A549 treated with RU486 at 1 μM for 4 hours (cell line): ENCODE measurements at places on chromosomes 2 and 18. TPM values are rescaled to one million over a fixed set of nuclear protein-coding genes. Genes with fewer than 3 reads are reported as not detected.

CD8A gene
- total RNA-seq = 0.21 to 0.34 TPM (median 0.32 TPM) in 5 replicates

CABYR gene
- total RNA-seq = 10.6 to 18.7 TPM (median 12.3 TPM) in 5 replicates

CCDC68 gene
- total RNA-seq = 0.92 to 3.9 TPM (median 3.4 TPM) in 5 replicates

APLF gene
- total RNA-seq = 0.50 to 0.89 TPM (median 0.59 TPM) in 5 replicates

RGPD3 gene
- total RNA-seq = 0.07 to 0.19 TPM (median 0.10 TPM) in 5 replicates

GTF2A1L gene
- total RNA-seq = not detected in 5 replicates

C2orf78 gene
- total RNA-seq = not detected in 5 replicates

COL4A3 gene
- total RNA-seq = 0.33 to 1.1 TPM (median 0.67 TPM) in 5 replicates

ESPNL gene
- 0.07 to 0.35 TPM (median 0.28 TPM) in 5 replicates for total RNA-seq

SYT4 gene
- not detected in 5 replicates for total RNA-seq

GPR35 gene
- 0.32 to 1.1 TPM (median 0.87 TPM) in 5 replicates for total RNA-seq

TSPYL6 gene
- not detected in 5 replicates for total RNA-seq
